ENCODE measurements at places on chromosomes 3 and 15.

DNA sequence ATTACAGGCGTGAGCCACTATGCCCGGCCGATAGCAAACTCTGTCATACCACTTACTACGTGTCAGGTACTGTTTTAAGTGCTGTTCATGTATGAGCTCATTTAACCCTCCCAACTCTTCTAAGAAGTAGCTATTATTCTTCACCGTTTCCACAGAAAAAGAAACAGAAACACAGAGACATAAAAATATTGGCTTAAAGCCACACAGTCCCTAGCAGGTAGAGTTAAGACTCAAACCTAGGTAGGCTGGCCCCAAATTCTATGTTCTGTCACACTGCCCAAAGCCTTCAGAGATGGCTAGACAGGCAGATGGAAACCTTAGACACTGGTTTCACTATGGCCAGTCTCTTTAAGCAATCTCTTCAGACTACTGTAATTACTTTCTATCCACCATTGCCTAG lies 149.8 kb upstream of the KCNMB2 start:
- no peak for DNase-seq

GRCh38 chr3:196792771-196793170 lies 53.1 kb downstream of the PAK2 start:
- no peak for DNase-seq

- DNase-seq = no peak
Measured at GRCh38 chr3:138468886-138469285, 34.5 kb downstream of the ESYT3 start.

DNA sequence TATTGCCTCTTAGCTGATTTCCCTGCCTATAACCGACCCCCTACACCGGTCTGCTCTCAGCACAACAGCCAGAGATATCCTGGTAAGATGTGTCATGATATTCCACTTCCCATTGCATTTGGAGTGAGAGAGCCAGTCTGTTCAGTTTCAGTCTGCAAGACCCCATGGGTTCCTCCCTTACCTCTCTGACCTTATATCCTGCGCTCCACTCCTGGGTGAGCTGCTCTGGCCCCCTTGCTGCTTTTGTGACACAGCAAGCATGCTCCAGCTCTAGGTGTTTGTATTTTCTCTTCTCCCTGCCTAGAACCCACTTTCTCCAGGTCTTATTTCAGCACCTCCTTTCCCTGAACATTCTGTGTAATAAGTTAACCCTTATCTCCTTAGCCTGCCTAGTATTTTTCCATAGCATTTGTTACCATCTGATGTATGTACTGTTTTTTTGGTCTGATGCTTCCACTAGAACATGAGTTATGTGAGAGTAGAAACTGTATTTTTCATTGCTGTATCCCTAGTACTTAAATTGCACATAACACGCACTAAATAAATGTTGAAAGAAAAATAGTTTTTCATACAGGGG lies 44.2 kb downstream of the CMTM8 start:
- DNase-seq = no peak

GRCh38 chr15:92681141-92681631 lies 25.6 kb upstream of the FAM174B start:
- DNase-seq = no peak

GRCh38 chr15:90064911-90065681 lies 37.2 kb downstream of the IDH2 start:
- DNase-seq = no peak

DNA sequence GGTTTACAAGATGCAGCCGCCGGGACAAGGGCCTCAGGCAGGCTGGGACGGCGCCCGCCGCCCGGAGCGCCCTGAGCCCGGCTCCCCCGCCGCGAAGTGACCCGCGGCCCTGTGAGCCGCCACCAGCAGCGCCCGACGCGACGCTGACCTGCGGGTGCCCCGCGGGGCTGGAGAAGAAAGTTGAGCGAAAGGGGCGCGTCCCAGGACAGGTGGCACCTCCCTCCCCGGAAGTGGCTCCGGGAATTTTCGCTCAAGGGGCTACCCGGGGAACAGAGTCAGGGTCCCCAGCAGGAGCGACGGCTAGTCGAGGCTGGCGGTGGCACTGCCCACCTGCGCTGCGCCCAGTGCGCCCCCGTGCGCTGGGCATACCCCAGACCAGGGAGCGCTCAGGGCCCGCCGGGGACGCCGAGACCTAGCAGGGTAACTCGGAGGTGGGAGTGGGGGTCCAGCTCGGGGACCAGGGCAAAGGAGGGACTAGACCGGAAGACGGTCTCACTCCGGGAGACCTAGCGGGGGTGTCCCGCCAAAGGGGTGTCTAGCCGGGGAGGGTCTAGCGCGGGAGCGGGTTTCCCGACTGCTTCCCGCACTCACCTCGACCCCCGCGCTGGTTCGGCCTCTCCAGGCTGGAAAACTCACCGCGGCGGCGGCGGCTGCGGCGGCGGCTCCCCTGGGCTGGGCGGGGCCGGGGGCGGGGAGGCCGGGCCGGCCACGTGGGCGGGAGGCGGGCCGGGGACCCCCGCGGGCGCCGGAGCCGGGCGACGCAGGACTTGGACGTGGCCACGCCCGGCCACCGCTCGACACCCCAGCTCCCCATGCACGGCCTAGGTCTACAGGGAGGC lies 18.4 kb downstream of the SPATA12 start:
- DNase-seq = no peak

GRCh38 chr3:36911990-36912804 lies 32.7 kb downstream of the TRANK1 start:
- DNase-seq = no peak

DNA sequence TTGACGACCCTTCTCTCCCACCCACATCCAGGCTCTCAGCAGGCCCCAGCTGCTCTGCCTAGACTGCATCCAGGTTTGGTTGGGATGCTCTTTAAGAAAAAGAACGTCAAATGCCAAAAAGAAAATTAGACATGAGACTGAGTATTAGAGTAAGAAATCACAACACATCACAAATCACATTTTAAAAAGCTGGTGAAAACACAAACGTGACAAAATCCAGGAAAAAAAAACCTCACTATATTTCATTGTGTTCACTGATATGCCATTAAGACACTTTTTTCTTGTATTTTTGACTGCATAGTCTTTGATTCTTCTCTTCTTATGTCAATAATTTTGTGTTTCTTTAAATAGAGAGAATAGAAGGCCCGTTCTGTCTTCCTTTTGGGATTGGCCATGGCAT lies 243.7 kb downstream of the TLE3 start:
- DNase-seq = no peak

DNA sequence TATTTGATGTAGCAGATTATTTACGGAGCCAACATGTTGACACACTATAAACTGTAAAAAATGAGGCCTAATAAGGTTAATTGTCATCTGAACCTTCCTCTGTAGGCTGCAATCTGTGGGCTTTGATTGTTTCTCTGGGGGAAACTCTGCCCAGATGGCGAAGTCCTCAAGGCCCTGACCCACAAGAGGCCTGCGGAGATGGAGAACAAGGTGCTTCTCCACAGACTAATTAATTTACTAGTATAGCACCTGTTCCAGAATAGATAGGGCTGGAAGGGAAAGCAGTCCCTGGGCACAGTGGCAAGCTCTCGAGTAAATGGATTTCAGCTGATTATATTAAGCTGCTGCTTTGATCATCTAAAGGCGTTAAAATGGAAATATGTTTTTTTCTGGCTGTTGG lies 338.8 kb upstream of the DNAJC19 start:
- peak; percentile 84 for DNase-seq

GRCh38 chr3:133931084-133931483 lies 35.4 kb upstream of the RAB6B start:
- DNase-seq = no peak

DNA sequence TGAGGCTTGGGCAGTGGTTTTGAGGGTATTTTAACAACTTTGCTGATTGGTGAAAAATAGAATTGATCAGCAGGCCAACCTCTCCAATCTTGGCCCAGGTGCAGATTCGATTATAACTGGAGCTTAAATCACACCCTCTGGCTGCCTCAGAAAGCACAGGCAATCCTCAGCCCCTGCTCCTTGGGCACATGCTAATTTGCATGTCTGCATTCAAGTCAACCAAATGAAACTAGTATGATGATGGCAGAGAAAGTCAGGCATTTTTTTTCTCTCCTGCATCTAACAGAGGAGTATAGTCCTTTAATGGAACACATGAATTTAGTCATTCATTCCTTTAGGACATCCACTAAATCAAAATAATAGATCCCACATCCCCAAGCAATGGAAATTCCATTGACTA lies 16.8 kb upstream of the NMNAT3 start:
- no peak for DNase-seq

Data from NCI-H1105 (cell line).